ENCODE measurements at places on chromosomes 7 and 10. TPM values are rescaled to one million over a fixed set of nuclear protein-coding genes. Genes with fewer than 3 reads are reported as not detected.

STEAP1B gene
- 0.19 TPM for total RNA-seq

AMZ1 gene
- total RNA-seq, result 0.05 TPM

RPEL1 gene
- not detected for total RNA-seq

ELFN1 gene
- 0.07 TPM for total RNA-seq

AGAP3 gene
- 19.7 TPM for total RNA-seq

RET gene
- 0.10 TPM for total RNA-seq

SPDYE2 gene
- total RNA-seq, result 0.15 TPM

FLNC gene
- total RNA-seq, result not detected

CYP3A4 gene
- total RNA-seq, result not detected

MMS19 gene
- 64.7 TPM for total RNA-seq

OPN1SW gene
- total RNA-seq, result not detected

NSUN5 gene
- total RNA-seq, result 50.9 TPM

ADCYAP1R1 gene
- not detected for total RNA-seq

PAX4 gene
- not detected for total RNA-seq

FOXI2 gene
- not detected for total RNA-seq

PLAU gene
- 0.89 TPM for total RNA-seq

GPR15LG gene
- not detected for total RNA-seq

HECW1 gene
- total RNA-seq, result not detected

All from activated CD4-positive, alpha-beta T cell treated with anti-CD3 and anti-CD28 coated beads, Interleukin-2, amount 10 ng/mL, durations not matched to agents 7 days and 5 days (primary cell).